Cortex of kidney (tissue), 1 donor: ENCODE measurements at places on chromosomes 2 and 18.

- no peak for DNase-seq
These were observed 88.4 kb downstream of the PMAIP1 start for GRCh38 chr18:59988098-59988706.

GRCh38 chr18:25233528-25234321, 118.2 kb downstream of the ZNF521 start:
- DNase-seq, result no peak

GRCh38 chr2:151808258-151809072, 19.8 kb downstream of the ARL5A start:
- no peak for DNase-seq

DNA sequence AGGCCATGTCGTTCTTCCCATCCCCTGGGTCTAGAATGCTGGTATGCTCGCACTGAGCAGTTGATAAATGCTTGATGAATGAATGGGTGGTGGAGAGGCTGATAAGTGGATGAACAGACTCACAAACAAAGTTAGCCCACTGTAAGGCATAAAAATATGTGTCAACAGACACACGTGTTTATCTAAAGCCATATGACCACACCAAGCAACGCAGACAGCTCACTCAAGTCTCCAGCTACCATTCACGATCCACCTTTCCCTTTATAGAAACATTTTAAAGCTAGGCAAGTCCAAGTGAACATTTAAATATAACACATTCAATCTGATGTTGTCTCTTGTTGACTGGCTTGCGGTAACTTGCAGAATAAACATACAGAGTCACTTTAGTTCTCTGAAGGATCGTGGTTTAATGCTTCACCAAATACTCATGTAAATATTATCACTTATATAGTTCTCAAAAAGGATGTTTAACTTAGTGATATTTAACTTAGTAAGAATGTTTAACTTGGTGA, 105.5 kb downstream of the NOL10 start:
- no peak for DNase-seq

DNA sequence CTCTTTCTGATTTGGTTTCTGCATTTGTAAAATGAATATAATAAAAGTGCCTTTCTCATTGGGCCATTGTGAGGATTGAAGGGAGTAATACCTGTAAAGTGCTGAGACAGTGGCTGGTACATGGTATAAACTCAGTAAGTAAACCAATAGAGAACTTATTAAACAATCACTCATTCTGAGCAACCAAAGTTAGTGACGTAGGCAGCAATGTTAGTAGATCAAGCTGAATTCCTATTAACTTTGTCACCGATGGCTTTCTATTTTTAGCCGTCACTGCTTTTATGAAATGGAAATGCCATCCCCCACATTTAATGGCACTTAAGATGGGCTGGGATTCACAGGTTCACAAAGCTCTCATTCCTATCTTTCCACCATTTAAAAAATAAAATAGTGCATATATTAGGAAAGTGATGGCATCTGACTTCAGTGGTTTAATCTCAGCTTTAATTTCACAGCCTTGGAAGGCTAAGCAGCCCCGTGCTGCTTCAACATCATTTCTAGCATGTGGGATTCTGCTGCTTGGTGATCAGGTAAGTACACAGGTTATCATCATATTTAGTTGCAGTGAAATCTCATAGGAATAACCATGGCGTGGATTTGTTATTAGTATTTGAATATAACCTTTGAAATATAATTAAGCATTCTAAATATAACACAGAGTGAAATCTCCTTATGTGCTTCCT, 17.6 kb upstream of the PPP4R1 start:
- DNase-seq, result no peak

DNA sequence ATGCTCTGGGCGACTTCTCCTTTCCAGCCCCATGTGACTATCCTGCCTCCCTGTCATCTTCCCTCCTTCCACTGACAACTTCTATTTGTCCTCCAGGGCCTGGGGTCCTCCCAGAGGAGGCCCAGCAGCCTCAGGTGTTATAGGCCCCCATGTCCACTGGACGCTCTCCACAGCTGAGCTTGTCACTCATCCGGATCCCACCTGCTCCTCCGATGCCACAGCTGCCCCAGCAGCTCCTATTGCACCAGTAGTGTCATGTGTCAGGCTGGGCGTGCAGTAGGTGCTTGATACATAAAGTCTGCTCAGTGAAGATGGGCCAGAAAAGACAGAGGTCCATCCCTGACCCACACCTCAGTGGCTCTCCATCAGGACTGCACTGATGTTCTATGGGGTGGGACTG, 305.7 kb upstream of the MYT1L start:
- DNase-seq, result no peak

GRCh38 chr2:162564140-162564539, 220.2 kb downstream of the GCA start:
- no peak for DNase-seq

GRCh38 chr2:85678377-85678776, 10.4 kb upstream of the SFTPB start:
- no peak for DNase-seq

- no peak for DNase-seq
These were observed 195.7 kb downstream of the SMAD7 start for GRCh38 chr18:48754993-48755473.

GRCh38 chr2:9757501-9758264, 85.6 kb upstream of the TAF1B start:
- DNase-seq, result no peak

- DNase-seq, result no peak
These were observed 62.0 kb upstream of the DSG1 start for GRCh38 chr18:31255953-31256352.

- DNase-seq, result no peak
These were observed 9.7 kb downstream of the PDCD1 start for GRCh38 chr2:241848761-241849615.

- no peak for DNase-seq
These were observed 170.7 kb downstream of the CYRIA start for GRCh38 chr2:16494836-16495508.

DNA sequence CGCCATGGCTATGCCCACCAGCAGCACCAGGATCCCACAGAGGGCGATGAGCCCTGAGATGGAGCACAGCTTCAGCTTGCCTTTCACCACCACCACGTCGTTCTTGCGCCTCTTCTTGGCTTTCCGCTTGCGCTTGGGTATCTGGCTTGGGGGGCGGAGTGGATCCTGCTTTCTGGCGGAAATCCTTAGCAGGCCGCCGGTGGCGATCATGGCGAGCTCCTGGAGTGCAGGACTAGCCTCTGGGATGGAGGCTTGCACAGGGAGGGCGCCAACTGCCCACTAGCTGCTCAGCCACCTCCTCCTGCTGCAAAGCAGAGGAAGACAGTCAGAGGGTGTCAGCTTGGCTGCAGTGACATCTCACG, 3.5 kb downstream of the TMEM200C start:
- DNase-seq, result no peak

GRCh38 chr2:15223887-15224286, 337.2 kb downstream of the NBAS start:
- DNase-seq, result no peak

DNA sequence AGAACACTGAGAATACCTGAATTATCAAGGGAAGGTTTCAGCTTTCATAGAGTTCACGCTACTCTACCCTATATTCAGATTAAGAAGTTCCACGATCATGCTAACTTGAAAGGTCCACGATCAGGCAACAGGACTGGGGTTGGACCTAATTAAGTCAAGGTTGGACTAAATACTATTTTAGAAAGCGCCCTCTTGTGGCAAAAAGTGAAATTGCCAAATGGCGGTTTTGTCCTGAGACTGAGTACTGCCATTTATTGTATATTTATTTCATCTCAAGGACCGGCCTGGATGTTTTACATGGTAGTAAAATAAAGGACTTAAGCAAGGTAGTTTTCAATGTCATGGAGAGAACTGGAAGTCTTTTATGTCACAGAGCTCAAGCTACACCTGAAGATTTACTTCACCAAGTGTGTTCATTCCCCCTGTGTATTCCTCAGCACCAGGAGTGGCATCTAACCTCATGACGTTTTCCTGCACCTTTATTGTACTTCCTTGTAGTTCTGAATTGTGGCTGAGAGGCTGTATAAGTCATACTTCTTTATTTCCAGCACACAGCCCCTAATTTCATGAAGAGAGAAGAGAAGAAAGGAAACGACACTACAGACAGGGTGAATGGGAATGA, 56.8 kb downstream of the SRD5A2 start:
- no peak for DNase-seq

DNA sequence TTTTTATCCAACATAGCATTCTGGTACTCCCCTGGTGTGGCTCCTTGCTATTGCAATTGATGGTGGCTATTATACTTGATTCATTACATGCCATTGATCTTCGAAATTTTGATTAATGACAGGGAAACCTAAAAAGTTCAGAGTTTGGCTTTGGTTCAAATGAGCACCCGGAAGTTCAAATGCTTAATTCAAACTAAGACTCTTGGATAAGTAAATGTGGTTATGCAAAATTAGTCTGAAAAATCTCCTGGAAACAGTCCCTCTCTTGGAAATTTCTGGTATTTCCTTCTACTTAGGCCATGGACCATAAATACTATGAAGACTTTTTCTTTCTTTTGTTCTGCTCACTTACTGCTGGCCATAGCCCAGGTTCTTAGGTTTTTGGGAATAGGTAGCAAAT, 65.3 kb upstream of the SMIM21 start:
- no peak for DNase-seq

GRCh38 chr2:32166115-32166574, 481 bp downstream of the SLC30A6 start:
- DNase-seq, result no peak

- no peak for DNase-seq
These were observed 52.7 kb downstream of the CMPK2 start for GRCh38 chr2:6812857-6813530.

DNA sequence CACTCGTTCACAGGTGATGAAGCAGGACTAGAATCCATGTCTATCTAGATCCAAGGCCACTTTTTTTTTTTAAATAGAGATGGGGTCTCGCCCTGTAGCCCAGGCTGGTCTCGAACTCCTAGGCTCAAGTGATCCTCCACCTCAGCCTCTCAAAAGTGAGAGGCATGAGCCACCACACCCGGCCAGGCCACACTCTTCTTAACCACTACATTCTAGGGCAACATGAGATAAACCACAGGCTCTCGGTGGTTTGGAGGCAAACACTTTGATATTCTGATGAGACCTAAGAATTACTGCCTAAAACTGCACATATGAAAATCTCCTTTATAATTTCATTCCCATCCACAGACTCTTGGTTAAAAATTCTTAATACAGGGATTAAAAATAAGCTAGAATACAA, 51.8 kb downstream of the USP34 start:
- no peak for DNase-seq

GRCh38 chr2:122873951-122874350, 1118.5 kb downstream of the TSN start:
- DNase-seq, result no peak

DNA sequence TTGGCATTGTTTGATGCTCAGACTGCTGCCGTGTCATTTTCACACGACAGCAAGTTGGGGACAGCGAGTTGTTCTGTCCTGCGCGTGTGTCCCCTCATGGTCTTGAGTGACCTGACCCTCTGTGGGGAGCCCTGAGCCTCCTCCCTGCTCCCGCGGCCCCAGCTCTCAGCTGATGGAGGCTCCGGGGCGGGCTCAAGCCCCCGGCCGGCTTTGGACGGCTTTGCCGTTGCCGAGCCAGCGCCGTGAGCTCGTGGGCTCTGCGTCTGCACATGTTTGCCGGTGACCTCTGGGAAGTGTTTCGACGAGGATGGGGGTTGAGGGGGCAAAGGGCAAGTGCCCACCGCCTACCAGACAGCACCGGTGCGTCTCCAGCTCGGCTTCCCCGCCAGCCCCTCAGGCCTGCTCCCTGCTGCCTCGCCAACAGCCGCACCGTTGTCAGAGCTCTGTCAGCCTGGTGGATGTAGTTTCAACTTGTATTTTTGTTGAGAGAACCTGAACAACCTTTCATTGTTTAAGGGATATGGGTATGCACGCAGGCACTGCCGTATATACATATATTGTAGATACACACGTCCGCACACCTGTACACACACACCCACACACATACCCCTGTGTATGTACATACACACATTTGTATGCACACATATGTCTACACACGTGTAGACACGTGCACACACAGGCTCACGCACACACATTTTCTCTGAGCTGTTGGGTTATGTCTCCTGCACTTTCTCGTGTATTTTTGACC, 13.7 kb downstream of the PDCD1 start:
- no peak for DNase-seq

- DNase-seq, result no peak
These were observed 22.4 kb upstream of the RMP24 start for GRCh38 chr18:35949903-35950627.

- no peak for DNase-seq
These were observed 210.3 kb downstream of the ZRANB3 start for GRCh38 chr2:135320465-135321355.

GRCh38 chr18:45456090-45457021, 158.9 kb upstream of the SLC14A2 start:
- no peak for DNase-seq

- no peak for DNase-seq
These were observed 69.4 kb downstream of the CABLES1 start for GRCh38 chr18:23204589-23205235.

- DNase-seq, result no peak
These were observed 36.5 kb downstream of the BCL2L11 start for GRCh38 chr2:111157071-111157661.

DNA sequence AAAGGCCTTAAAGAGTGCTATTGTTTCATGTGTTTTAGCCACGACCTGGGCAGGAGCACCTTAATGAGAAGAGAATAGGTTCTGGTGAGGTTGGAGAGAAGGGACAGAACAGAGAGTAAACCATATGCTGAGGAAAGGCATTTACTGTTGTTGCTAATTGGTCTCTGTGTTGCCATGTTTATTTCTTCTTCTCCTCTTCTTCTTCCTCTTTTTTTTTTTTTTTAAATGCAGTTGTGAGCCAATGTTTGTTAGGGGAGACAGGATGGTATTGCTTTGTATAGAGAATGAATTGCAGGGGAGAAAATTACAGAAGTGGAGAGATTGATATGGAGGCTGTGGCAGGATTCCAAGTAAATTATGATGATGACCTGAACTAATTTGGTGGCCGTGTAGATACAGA, 2.6 kb downstream of the SCN9A start:
- no peak for DNase-seq

DNA sequence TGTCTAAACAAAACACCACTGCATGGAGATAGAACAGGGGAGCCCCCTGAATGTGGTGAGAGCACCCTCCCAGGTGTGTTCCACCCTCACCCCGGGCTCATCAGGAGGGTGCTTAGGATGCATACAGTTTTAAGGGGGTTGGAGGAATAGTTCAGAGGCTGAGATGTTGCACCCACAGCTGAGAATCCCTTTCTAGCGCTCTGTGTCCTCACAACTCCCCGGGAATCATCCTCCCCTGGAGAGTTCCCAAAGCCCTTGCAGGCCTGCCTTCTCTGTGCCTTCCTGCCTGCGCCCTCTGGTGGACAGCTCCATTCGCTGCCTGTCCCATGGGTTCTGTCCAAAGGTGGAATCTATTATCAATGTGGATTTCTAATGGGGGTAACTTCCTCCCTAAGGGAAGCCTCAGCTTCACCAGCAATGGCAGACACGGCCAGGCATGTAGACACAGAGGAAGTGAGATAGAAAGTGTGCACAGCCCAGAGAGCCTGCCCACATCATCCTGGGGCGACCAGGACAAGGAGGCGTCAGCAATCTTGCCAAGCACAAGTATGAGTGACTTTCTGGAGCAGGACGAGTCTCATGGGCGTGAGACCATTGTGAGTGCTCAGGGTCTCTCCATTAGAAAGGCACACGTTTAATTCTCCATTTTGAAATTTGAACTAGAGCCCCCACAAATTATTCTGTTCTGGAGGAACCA, 1.2 kb upstream of the UGT1A5 start:
- DNase-seq, result no peak
